ENCODE measurements at places on chromosomes 2 and 18.

GRCh38 chr2:222912117-222912516 lies 51.3 kb downstream of the ACSL3 start:
- DNase-seq = no peak

GRCh38 chr18:21991886-21992285 lies 177.5 kb upstream of the GATA6 start:
- DNase-seq = no peak

GRCh38 chr18:48583573-48583972 lies 44.7 kb downstream of the CTIF start:
- DNase-seq = no peak

DNA sequence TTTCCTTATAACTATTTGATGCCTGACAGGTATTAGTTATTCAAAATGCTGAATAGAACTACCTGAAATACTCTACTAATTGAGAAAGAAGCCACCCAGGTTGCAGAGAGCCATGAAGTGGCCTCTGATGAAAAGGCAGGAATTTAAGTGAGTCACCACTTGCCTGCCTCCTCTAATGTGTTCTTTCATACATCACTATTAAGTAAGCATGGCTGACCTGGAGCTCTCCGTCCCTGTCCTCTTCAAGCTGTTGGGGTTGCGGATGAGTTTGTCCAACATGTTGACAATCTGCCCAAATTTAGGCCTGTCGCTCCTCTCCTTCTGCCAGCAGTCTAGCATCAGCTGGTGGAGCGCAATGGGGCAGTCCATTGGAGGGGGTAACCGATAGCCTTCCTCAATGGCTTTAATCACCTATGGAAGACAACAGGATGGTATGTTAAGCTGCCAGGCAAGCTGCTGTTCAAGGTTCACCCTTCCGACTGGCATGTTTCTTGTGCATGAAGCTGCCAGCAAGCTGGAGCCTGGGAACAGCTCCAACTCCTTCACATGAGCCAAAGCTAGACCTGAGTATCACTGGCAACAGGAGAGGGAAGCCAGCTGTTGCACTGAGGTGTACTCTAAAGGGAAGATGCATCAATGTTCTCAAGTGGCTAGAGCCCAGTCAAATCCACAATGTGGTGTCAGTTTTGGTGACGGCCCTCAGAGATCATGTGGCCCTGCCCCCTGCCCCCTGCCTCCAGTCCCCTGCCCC lies 142.2 kb downstream of the EPHA4 start:
- peak; percentile 30 for DNase-seq

- DNase-seq = no peak
Measured at GRCh38 chr2:204046145-204046544, 109.6 kb downstream of the ICOS start.

- peak; percentile 88 for DNase-seq
Measured at GRCh38 chr2:164935118-164936101, 19.9 kb downstream of the SLC38A11 start.

GRCh38 chr2:12928775-12929401 lies 212.2 kb downstream of the TRIB2 start:
- no peak for DNase-seq

DNA sequence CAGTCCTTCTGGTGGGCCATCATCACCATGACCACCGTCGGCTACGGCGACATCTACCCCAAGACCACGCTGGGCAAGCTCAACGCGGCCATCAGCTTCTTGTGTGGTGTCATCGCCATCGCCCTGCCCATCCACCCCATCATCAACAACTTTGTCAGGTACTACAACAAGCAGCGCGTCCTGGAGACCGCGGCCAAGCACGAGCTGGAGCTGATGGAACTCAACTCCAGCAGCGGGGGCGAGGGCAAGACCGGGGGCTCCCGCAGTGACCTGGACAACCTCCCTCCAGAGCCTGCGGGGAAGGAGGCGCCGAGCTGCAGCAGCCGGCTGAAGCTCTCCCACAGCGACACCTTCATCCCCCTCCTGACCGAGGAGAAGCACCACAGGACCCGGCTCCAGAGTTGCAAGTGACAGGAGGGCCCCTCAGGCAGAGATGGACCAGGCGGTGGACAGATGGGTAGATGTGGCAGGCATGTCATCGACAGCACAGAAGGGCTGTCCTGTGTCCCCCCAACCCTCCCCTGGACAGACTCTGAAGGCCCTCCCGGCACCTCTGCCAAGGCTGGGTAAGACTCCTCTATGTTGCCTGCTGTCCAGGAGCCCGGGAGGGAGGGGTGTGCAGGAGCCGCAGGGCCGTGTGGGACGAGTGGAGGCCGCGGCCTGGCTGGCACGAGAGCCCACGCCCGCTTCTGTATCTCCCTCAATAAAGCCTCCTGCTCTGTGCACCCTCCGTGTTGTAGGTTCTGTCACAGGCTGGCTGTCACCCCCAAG lies 2.0 kb downstream of the KCNF1 start:
- DNase-seq = no peak

DNA sequence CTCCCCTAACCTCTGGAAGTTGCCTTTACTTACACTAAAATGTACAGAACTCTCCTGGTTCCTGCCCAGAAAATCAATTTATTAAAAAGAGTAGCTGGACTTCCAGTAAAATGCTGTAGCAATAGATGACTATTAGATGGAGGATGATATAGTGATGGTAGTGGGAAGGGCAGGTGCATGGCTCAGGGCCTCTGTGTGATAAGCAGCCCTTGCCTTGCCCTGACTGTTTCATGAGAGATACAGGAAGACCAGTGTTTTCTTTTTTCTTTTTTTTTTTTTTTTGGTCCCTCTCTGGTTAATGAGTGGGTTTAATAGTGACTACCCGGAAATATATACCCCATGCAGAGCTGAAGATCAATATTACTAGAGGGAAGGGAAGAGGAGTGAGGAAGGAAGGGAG lies 48.7 kb upstream of the NEDD4L start:
- no peak for DNase-seq

DNA sequence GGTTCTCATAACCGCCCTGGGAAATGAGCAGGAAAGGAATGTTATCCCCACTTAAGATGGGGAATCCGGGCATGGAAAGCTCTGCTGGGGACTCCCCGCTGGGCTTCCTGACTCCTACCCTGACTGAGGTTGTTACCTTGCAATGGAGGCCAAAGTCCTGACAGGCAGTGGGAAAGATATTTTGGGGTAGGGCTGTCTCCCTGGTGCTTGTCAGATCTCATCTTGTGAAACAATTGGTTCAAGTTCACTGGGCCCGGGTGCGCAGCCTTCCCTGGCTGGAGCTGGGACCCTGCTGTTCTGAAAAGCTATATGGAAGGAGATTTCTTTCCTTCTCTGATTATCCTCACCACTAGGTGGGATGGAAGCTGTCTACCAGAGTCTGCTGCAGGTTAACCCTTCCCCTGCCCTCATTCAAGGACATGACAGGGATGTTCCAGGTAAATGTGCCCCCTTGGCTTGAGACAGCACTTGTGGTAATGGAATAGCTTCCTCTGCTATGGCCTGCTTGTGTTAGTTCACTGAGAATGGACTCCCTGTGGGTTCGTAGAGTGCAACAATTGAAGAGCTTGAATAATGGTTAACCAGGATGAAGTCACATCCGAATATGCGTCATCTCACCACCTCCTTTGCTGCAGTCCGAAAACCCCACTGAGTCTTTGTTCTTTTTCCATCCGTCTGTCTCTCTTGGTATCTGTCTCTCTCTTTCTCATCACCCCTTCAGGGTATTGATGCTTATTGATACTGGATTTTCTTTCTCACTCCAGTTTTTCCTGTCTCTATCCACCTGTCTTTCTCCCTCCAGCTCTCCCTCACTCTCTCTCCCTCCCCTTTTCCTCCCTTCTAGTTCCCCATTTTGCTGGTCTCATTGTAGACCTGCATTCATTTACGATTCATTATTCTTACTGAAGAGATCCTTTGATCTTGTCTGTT lies 67.8 kb upstream of the EPAS1 start:
- DNase-seq = no peak

GRCh38 chr18:72273025-72273424 lies 271.1 kb downstream of the CBLN2 start:
- no peak for DNase-seq

GRCh38 chr2:138035608-138036217 lies 71.4 kb downstream of the HNMT start:
- DNase-seq = no peak

DNA sequence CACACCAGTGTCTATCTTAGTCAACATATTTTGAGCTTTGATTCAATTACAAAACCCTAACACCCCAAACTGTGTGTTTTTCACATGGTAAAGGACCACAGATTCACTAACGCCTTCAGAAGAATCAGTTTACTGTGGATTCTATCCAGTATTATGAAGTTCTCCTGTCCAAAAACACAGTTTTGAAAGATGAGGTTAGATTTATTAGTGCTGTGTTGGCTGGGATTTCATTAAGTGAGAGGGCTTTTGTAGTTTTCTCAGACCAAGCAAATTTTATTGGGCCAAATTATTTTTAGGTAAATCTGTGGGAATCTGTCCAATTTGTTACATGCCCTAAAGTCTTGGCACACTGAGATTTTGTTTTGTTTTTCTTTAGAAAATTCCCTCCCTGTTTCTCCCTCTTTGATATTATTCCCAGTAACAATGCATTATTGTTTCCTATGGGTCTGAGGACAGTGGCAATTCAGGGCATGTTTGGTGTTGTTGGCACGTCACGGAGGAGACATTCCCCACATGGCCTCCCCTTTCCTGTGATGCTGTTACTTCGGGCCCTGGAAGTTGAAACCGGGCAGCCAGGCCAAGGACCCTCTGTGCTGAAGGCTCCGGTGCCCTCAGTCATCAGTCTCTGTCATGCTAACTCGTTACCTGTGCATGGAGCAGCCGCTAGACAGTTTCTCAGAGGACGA lies 87.5 kb upstream of the ALKAL2 start:
- no peak for DNase-seq

DNA sequence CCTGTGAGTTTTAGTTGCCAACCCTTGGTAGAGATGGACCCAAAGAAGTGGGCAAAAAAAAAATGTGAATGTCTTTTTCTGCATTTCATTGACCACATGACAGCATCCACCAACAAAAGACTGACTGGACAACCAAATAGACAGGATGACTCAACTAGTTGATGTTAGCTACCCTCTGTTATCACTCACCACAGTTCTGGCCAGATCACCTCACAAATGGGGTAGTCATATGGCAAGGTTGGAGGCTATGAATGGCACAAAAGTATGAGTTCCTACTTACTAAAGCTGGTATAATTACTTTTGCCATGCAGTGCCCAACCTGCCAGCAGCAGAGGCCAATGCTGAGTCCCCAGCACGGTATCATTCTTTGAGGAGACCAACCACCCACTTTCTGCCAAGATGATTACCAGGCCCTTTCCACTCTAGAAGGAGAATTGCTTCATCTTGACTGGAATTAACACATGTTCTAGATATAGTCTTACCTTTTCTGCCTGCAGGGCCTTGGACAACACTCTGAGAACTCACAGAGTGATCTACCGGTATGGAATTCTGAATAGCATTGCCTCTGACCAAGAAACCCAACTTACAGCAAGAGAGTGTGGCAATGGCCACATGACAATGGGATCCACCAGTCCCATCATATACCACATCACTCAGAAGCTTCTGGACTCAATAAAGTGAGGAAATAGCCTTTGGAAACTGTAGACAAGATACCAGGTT lies 20.1 kb upstream of the TCF7L1 start:
- no peak for DNase-seq

GRCh38 chr18:63022429-63023022 lies 297.0 kb downstream of the BCL2 start:
- no peak for DNase-seq

DNA sequence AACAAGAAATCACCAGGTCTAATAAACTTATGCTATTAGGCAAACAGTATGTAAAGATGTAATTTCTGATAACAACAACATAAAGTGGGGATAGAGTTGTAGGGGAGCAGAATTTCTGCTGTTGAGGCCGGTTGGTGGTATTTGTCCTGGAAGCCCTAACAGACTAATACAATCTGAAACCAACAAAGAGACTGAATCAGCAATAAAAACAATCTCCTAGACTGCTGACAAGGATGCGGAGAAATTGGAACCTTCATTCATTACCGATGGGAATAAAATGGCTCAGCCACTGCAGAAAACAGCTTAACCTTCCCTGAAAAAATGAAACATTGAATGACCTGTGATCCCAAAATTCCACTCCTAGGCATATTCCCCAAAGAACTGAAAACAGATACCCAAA lies 88.7 kb downstream of the GYPC start:
- no peak for DNase-seq

Measured in NCI-H2081 (cell line).